HT-29 (cell line): ENCODE measurements at places on chromosomes 1 and 21. TPM values are rescaled to one million over a fixed set of nuclear protein-coding genes. Genes with fewer than 3 reads are reported as not detected.

GRCh38 chr1:58724483-58724882 is 24.6 kb upstream of the MYSM1 start:
- DNase-seq, result no peak

GRCh38 chr1:229792012-229792975 is 166.2 kb downstream of the URB2 start:
- no peak for DNase-seq

DNA sequence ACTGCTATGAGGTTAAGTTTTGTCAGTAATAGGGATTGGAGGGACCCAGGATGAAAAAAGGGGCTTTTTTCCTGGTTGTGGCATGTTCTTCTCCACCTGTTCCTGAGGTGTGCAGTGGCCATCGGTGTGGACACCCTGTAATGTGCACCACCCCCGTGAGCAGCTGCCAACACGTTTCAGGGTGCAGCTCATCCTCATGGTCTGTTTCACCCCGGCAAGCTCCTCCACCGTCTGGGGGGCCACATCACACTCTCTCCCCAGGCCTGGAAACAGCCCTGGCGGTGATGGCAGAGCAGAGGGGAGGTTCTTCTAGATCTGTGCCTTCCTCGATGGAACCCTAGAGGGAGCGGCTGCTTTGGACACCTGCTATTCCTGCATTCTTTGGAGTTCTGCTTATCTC is 435.4 kb downstream of the MATN1 start:
- no peak for DNase-seq

- DNase-seq, result no peak
Measured at GRCh38 chr1:87077959-87078639, 163.7 kb downstream of the HS2ST1 start.

DNA sequence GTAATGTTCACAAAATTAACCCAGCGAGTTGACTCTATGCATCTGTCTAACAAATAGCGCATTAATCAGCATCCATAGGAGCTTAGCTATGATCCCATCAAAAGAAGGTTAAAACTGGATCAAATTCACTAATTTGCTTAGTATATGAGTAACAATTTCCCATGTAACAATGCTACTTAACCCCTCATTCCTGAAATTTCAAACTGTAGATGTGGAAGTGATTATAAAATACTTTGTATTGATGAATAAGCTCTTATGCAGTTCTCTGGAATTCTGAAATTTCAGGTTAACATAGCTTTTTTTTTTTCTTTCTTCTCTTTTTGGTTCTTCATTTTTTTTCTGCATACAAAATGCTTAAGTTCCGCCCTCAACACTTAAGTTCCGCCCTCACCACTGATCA is 1272.7 kb downstream of the KCNT2 start:
- no peak for DNase-seq

DNA sequence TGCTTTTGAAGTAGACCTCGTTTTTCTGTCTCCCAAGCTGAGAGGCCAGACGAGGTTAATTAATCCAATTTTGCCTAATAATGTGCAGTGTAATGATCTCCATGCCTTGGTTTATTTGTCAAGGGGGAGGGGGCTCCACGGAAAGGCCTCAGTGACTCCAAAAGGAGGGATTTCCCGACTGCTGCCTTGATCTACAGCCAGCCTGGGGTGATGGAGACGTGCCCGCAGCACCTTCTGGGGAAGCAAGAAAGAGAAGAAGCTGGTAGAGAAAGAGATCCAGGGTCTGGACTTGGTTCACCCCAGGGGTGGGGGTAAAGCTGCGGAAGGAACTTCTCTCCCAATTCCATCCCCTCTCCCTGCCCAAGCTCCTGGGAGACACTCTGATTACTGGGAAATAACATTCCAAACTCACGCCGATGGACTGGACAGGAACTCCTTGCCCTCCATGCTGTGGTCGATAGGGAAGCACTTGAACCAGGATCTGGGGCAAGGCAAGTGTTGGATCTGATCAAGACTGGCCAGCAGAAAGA is 44.1 kb upstream of the SIM2 start:
- no peak for DNase-seq

DNA sequence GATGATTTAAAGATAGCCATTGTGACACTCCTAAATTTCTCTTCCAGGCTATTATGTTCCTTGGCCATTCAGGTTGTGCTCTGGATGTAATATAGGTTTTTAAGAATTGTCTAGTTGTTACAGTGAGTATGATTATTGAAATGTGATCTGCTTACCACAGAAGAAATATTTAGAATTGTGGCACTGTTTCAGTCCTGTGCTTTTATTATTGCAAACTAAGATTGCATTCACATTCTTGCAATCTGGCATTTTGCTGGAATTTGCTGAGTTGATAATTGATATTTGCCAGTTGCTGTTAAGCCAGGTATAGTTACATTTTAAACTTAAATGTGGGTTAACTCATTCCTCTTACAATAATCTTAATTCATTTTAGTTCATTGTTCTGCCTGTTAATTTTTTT is 22.3 kb downstream of the EXO1 start:
- no peak for DNase-seq

- DNase-seq, result no peak
Measured at GRCh38 chr1:235933017-235933765, 66.5 kb upstream of the LYST start.

GRCh38 chr1:217585577-217585976 is 45.3 kb downstream of the GPATCH2 start:
- DNase-seq, result no peak

DNA sequence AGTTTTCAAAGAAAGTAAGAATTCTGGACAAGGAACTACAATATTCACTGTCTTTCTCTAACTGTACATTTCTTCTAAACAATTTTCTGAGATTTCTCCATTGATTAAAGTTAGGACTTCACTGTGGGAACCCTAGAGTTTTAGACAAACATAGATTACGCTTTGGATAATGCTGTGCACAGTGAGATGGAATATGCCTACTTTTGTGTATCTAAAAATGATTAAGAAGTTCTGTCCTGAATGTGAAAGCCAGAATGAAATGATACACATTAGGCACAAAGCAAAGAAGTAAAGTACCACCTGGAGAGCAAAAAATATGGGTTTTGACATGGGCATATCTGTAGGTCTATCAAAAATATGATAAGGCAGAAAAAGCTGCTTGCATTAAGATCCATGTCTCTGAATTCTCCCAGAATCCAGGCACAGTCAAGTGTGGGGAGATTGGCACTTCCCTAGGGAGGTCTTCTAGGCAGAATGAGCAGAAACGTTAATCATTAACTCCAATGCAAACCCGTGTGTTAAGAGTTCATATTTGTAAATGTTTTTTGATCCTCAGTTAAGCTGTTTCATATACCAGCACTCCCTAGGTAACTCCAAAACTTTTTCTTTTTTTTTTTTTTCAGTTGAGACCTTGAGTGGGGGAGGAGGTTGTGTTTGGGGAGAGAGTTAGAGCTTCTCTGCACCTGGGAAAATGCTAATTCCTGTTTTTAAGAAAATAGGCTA is 467.1 kb downstream of the LMO4 start:
- peak; percentile 88 for DNase-seq

- peak; percentile 92 for DNase-seq
Measured at GRCh38 chr1:17190010-17190995, 14.6 kb upstream of the PADI1 start.

GRCh38 chr1:212178851-212179250 is 106.4 kb upstream of the PPP2R5A start:
- no peak for DNase-seq

DNA sequence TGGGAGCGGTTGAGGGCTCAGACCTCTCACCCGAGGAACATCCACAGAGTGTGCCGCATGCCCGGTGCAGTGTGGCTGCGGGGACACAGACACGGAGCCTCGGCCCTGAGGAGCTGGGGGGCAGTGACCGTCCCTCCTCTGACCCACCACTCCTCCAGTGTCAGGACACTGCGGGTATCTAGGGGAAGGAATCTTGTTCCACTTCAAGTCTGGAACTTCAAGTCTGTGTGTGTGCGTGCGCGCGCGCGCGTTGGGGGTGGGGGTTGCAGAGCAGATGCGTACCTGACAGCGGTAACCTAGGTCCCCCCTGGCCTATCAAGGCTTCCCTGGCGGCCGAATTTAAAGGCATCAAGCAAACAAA is 17.3 kb downstream of the PCSK9 start:
- no peak for DNase-seq

- no peak for DNase-seq
Measured at GRCh38 chr21:45921917-45922316, 59.7 kb upstream of the COL6A1 start.

DNA sequence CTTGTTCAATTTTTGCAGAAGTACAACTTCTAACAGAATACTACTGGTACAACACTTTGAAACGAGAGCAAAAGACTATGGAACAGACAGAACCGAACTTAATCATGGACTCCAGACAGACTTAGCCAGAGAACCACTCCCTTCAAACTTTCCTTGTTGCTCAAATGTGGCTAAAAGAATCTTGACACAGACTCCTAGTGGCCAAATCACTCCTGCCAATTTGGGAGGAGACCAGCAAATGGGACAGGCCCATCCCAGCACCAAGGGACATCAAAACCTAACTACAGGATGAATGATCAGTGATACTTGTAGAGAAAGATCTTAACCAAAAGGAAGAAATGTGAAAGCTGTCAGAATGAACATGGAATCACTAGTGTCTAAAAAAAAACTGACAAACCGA is 154.0 kb downstream of the MATN1 start:
- DNase-seq, result no peak

GRCh38 chr1:60066001-60066400 is 7.6 kb downstream of the C1orf87 start:
- DNase-seq, result no peak

DNA sequence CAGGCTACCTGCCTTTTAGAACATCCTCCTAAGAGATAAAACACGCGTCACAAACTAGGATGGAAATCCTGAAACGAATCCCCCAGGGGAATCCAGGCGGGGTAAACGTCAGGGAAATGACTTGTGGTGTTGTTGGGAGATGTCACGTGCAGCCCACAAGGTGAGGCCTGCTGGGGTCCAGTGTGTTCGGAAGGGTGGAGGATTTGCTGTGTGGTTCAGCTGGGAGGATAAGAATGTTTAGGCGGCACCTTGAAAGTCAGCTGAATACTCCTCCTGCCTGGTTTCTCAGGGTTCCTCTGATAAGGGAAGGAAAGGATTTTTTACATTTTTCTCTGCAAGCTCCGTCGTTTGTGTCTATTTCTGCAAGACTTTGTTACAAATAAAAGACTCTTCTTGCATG is 74.7 kb upstream of the EFHD2 start:
- no peak for DNase-seq

- DNase-seq, result no peak
Measured at GRCh38 chr1:53330819-53331218, 2.9 kb upstream of the LRP8 start.

GRCh38 chr1:186325239-186325638 is 49.8 kb downstream of the TPR start:
- no peak for DNase-seq

GRCh38 chr21:29297483-29298347 is 1.0 kb upstream of the BACH1 start:
- peak; percentile 10 for DNase-seq

GRCh38 chr1:46550751-46551231 is 656 bp downstream of the KNCN start:
- no peak for DNase-seq

DNA sequence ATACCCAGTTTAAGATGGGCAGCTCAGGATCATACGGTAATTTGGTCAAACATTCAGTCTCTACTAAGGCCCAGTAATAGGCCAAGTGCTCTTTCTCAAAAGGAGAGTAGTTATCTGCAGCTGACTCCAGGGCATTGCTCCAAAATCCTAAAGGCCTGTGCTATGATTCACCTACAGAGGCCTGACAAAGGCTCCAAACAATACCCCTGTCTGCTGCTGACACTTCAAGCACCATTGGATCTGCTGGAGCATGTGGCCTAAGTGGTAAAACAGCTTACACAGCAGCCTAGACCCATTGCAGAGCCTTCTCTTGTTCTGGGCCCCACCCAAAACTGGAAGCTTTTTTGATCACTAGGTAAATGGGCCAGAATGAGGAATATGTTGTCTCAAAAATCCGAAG is 22.8 kb downstream of the SLAMF7 start:
- no peak for DNase-seq

- no peak for DNase-seq
Measured at GRCh38 chr1:33357099-33357498, 36.2 kb upstream of the A3GALT2 start.

- no peak for DNase-seq
Measured at GRCh38 chr1:71311376-71311775, 230.5 kb upstream of the ZRANB2 start.

DNA sequence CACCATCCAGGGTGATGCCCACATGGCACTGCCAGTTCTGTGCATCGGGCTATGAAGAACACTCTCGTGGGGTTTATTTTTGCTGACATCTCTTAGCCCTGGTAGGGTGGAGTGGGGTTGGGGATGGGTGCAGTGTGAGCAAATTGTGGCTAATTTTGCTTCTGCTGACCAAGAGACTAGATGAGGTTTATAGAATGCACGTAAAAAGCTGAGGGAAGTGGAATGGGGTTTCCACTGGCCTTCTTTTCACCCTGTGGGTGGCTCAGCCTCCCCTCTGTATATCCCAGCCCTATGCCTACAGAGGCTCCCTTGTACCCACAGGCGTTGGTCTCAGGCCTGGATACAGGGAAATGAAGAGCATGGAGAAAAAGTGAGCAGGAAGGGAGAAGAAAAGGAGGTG is 44.1 kb upstream of the RAB4A start:
- no peak for DNase-seq

- DNase-seq, result peak; percentile 50
Measured at GRCh38 chr1:239879321-239880170, 212.1 kb upstream of the FMN2 start.

GRCh38 chr1:76227621-76228020 is 153.1 kb downstream of the ST6GALNAC3 start:
- DNase-seq, result no peak

- no peak for DNase-seq
Measured at GRCh38 chr1:4977701-4978100, 323.3 kb downstream of the AJAP1 start.

HTR1D gene
- 0.83 and 1.0 TPM in 2 replicates for total RNA-seq

LAPTM5 gene
- total RNA-seq, result 0.08 TPM in 1 of 2 replicates, not detected in the other

HJV gene
- not detected in 2 replicates for total RNA-seq

NEK2 gene
- total RNA-seq, result 30.5 and 36.4 TPM in 2 replicates

RPE65 gene
- total RNA-seq, result not detected in 2 replicates

PTPN14 gene
- total RNA-seq, result 5.9 and 11.0 TPM in 2 replicates

MTARC1 gene
- 6.8 and 11.0 TPM in 2 replicates for total RNA-seq

CYP2J2 gene
- total RNA-seq, result not detected in 2 replicates

OR2W3 gene
- not detected in 2 replicates for total RNA-seq

TRIM45 gene
- total RNA-seq, result 0.94 and 1.5 TPM in 2 replicates

KCNT2 gene
- not detected in 2 replicates for total RNA-seq

RIPK4 gene
- 54.3 and 60.9 TPM in 2 replicates for total RNA-seq

TNFRSF9 gene
- not detected in 2 replicates for total RNA-seq

NCAM2 gene
- not detected in 2 replicates for total RNA-seq

NPPB gene
- not detected in 2 replicates for total RNA-seq

CAMK2N1 gene
- 13.9 and 17.0 TPM in 2 replicates for total RNA-seq

ZNF683 gene
- total RNA-seq, result not detected in 2 replicates

SLFNL1 gene
- 0.23 TPM in 2 replicates for total RNA-seq

C1orf122 gene
- total RNA-seq, result 103 and 113 TPM in 2 replicates
